Mesothelial cell of epicardium (in vitro differentiated cells): ENCODE measurements at places on chromosomes 5 and 9.

GRCh38 chr9:128335161-128335560 is 5.2 kb upstream of the SLC27A4 start:
- no peak for DNase-seq

DNA sequence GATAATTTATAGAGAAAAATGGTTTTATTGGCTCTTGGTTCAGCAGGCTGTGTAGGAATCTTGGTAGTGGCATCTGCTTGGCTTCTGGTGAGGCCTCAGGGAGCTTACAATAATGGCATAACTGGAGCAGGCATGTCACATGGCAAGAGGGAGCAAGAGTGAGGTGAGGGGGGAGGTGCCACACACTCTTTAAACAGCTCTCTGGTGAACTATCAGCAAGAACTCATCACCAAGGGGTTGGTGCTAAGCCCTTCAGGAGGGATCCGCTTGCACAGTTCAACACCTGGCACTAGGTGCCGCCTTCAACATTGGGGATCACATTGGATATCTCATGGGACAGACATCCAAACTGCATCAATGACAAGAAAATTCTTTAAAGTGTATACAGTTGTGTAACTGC is 10.5 kb downstream of the GPBP1 start:
- no peak for DNase-seq

DNA sequence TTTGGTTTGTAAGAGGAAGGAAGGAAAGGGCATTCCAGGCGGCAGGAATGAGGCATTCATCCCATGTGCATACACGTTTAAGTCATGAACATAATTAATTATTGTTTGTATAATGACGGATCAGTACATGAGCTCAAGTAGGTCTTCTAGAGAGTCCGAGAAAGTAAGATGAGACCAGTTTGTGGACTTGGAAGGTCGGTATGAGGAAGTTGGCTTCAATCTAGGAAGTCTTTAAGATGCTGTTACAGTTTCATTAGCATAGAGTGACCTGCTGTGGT is 2.1 kb downstream of the GTF3C4 start:
- no peak for DNase-seq

DNA sequence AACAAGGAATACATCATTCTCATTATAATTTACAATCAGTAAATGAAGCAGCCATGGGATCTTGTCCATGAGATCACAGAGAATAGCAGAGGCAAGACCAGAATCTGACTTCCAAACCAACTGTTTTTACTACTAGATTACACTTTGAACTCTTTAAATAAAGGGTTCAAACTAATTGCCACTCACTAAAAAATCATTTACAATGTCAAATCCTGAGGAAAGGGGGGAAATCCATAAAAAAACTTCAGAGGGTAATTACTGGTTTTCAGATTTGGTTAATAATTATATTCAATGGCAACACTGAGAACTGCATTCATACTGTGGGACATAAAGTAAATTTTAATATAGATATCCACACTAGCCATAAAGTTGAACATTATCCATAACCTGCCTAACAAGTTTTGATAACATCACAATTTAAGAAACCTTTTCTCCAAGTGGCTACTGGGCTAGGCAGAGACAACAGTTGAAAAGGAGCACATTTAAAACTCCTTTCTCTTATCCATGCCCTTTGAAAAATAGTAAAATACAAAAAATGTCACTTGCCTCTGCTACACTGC is 15.9 kb downstream of the PLPP1 start:
- DNase-seq: no peak

GRCh38 chr5:98771382-98772109 is 1.9 kb upstream of the RGMB start:
- DNase-seq: no peak

GRCh38 chr5:35371951-35372426 is 141.7 kb upstream of the PRLR start:
- DNase-seq: no peak

DNA sequence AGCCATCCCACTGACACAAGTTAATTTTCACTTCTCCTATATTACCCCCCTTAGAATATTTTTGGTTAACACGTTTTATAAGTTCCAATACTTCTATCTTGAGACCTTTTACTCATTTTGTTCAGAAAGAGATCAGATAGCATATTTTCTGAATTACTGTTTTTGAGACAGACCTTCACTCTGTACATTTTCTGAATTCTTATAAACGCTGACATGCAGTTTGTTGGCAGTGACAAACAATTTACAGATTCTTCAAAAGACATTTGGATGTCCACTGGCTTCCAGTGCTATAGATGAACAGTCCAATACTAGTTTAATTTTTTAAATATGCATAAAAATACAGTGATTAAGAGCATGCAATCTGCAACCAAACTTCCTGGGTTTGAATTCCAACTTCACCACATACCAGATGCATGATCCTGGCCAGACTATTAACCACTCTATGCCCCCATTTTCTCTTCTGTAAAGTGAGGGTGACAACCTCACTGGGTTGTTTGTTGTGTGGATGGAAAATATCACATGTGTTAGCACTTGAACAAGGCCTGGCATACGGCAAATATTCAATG is 142.1 kb downstream of the AGTPBP1 start:
- no peak for DNase-seq

- no peak for DNase-seq
These were observed 123.4 kb upstream of the RETREG1 start for GRCh38 chr5:16740066-16740810.

DNA sequence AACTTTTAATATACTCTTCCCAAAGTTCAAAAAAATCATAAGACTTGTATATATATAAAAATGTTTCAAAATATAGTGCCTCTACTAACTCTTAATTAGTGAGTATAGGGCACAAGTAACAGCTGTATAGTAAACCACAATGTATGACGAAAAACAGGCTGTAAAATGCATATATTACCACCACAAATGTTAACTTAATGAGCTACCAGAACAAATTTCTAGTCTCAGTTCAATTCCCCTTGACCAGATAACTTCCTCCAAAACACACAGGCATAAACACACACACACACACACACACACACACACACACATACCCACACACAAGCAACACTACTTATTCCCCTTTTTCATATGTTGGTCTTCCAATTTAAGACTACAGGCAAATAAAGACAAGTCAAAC is 78.8 kb downstream of the FBXL17 start:
- DNase-seq: no peak

- DNase-seq: no peak
These were observed 342.0 kb upstream of the ACTBL2 start for GRCh38 chr5:57824623-57825022.

DNA sequence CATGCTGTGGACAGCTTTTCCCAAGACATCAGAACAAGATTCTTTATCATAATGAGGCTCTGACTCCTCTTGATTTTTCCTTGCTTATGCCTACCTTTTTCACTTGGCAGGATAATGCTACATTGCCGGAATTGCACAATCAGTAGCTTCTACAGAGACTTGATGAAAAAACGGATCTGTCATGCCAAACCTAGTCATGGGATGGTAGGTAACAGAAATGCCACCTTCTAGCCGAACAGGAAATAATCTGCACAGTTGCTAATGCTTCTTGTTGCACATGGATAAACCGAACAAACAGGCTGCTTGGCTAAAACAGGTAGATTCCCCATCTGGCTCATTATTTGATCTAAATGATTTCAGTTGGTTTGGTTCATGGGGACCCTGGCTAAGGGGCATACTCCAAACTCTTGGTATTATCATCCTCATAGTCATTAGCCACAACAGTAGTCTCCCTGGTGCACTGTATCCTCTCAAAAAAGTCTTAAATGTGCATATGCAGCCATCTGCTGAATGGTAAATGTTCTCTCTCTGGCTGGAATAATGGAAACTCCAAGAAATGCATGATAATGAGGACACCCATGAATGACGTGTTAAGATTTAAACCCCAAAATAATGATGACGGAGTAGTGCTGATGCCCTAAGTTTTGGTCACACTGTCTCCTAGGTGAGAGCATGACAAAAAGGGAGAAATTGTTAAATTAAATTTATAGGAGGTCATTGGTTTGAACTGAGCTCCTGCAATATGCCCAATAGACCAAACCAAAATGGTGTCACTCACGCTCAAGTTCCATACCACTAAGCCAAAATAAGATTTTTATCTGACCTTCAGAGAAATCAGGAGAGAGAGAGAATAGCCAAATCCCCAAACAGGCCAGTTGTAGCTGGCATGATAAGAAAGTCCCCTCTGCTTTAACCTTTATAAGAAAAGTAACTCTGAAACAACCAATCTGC is 47.0 kb downstream of the RAPGEF1 start:
- no peak for DNase-seq

- no peak for DNase-seq
These were observed 48.2 kb downstream of the OXCT1 start for GRCh38 chr5:41822036-41822435.

- DNase-seq: no peak
These were observed 21.4 kb downstream of the C5orf47 start for GRCh38 chr5:174010365-174010764.

GRCh38 chr5:136174021-136174659 is 18.8 kb downstream of the SMIM32 start:
- no peak for DNase-seq

- DNase-seq: no peak
These were observed 276.2 kb upstream of the TNC start for GRCh38 chr9:115393976-115394775.

DNA sequence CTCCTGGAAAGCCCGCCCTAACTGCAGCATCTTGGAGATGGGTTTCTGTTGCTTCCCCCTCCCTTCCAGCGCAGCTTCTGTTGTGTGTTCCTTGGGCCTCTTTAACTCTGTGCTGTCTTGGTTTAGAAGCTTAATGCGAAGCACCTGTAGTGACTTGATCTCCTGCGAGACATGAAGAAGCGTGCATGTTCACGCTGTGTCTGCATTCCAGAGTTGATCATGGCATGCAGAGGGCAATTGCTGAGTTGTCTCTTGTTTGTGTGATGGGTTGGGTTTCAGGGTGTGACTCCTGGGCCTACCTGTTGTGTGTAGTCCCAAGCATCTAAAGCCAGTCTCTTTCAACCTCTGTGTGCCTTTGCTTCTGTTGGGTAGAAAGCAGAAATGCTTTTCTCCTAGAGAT is 155.6 kb downstream of the SMARCA2 start:
- no peak for DNase-seq

- DNase-seq: peak; percentile 69
These were observed 5.0 kb downstream of the EBF1 start for GRCh38 chr5:159094745-159095144.

- no peak for DNase-seq
These were observed 164.5 kb upstream of the NFIB start for GRCh38 chr9:14478175-14479162.

DNA sequence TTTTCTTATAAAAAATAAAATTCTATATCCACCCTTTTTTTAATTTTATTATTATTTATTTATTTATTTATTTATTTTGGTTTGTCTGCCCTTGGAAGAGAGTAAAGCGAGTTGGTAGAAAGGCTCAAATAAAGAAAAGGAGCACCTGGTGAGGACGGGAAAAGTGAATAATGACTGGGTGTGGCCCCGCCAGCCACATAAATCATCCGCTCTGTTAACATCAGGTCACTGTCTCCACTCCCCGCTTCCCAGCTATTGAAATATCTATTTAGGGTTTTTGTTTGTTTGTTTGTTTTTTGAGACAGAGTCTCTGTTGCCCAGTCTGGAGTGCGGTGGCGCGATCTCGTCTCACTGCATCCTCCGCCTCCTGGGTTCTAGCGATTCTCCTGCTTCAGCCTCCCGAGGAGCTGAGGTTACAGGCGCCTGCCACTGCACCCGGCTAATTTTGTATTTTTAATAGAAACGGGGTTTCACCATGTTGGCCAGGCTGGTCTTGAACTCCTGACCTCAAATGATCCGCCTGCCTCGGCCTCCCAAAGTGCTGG is 844 bp downstream of the POLR3G start:
- DNase-seq: no peak

GRCh38 chr5:154205441-154206117 is 15.0 kb downstream of the GALNT10 start:
- DNase-seq: no peak

DNA sequence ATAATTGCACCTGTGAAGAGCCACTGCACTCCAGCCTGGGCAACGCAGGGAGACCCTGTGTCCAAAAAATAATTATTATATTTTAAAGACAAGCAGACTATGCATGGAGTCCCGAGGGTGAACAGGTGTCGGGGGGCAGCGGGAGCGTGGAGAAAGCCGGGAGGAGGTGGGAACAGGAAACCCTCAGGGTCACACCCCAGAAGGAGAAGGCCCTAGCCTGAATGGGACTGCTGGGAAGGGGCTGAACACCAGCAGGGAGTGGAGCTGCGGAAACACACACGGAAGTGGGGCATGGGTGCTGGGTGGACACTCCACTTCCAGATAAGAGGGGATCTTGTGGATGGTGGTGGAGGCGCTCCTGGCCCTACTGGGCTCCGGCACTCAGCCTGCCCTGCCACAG is 12.8 kb downstream of the SURF6 start:
- no peak for DNase-seq

GRCh38 chr5:56185768-56186311 is 47.3 kb downstream of the ANKRD55 start:
- no peak for DNase-seq

- no peak for DNase-seq
These were observed 278.7 kb downstream of the NPR3 start for GRCh38 chr5:32989815-32990214.

DNA sequence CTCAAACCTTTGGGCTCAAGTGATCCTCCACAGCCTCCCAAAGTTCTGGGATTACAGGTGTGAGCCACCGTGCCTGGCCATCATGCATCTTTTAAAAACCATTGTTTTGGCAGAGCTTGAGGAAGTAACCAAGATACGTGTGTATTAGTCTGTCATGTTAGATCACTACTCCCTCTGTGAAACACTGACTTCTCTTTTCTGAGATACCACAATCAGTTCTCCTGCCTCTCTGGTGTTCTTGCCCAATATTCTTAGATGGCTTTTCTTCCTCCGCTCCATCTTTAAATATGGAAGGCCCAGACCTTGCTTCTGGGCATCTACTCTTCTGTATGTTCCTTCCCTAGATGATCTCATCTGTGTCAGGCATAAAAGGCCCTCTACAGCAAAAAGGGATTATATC is 14.2 kb upstream of the CCNB1 start:
- DNase-seq: no peak

DNA sequence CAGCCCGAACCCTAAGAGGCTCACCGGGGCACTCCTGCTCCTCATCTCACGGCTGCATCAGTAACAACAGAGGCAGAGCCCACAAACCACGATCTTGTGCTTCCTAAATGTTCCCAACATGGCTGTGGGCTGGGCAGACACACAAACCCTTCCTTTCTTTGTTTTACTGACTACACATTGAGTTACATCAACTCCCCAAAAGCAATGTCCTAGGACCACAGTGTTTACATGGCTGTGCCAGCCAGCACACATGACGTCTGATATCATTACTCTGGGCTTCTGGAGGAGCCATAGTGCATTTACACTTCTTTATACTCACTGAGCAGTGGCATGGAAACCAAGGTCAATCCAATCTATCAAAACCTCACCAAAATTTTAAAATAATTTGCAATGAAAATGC is 101.4 kb downstream of the LHFPL2 start:
- no peak for DNase-seq

- DNase-seq: no peak
These were observed 228.9 kb upstream of the IRX4 start for GRCh38 chr5:2111569-2112105.
